ENCODE measurements at places on chromosomes 16 and 17.

- no peak for DNase-seq
These were observed 114.7 kb downstream of the ANKRD11 start for GRCh38 chr16:89375686-89376085.

- no peak for DNase-seq
These were observed 42.3 kb downstream of the ABCC12 start for GRCh38 chr16:48113471-48113870.

DNA sequence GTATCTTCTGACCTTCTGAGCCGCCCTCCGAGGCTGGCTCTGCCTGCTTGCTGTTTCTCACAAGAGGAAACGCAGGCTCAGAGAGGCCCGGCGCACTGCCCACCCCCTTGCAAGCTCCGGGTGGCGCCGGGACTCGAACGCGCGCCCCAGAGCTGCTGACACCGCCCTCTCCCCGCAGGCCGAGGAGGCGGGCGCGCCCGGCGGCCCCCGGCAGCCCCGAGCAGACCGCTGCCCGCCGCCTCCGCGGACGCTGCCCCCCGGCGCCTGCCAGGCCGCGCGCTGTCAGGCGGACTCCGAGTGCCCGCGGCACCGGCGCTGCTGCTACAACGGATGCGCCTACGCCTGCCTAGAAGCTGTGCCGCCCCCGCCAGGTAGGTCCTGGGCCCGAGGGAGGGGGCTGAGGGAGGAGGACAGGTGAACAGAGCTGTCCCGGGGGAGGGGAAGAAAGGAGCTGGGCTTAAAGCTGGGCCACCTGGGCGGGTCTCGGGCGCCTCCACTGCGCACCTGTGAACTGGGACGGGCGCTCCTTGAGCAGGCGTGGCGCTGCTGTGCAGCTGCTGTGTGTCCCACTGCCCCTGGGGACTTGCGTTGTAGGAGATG, 18.2 kb downstream of the WFDC1 start:
- no peak for DNase-seq

- DNase-seq = no peak
These were observed 27.8 kb downstream of the COPRS start for GRCh38 chr17:31830971-31831858.

- DNase-seq = no peak
These were observed 18.1 kb upstream of the NPTX1 start for GRCh38 chr17:80494547-80494946.

DNA sequence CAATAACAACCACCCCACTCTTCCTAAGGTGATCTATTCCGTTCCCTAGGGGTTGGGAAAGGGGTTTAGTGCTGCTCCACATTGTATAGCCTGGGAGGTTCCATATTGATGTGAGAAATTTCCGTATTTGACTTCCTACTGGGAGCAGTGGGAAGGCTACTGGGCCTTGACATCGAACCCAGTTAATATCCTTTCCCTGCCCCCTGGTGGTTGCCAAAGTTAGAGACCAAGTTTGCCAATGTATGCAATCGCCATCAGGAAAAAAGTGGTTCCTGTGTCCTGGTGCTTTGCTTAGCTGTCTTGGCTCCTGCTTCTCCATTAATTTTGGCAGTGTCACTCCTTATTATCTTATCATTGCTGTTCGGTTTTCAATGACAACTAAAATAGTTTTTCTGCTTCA, 914.9 kb downstream of the KCNJ2 start:
- peak; percentile 8 for DNase-seq

GRCh38 chr17:2883544-2884213, 87.4 kb downstream of the RAP1GAP2 start:
- no peak for DNase-seq

DNA sequence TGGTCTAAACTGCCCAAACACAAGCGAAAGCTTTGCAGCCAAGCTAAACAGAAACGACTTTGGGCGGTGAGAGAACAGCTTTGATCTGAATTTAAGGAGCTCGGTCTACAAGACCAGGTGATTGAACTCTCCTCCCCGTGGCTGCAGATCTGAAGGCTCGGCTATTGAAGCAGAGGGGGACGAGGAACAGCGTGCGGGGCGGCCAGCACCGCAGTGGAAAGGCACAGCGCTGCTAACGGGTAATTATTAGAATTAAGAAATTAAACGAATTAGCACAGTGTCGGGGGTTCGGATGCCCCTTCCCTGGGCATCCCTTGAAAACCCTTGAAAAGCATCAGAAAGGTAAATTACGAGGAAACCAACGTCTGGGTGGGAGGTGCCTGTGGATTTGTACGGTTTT, 431 bp downstream of the TEKT3 start:
- DNase-seq = no peak

DNA sequence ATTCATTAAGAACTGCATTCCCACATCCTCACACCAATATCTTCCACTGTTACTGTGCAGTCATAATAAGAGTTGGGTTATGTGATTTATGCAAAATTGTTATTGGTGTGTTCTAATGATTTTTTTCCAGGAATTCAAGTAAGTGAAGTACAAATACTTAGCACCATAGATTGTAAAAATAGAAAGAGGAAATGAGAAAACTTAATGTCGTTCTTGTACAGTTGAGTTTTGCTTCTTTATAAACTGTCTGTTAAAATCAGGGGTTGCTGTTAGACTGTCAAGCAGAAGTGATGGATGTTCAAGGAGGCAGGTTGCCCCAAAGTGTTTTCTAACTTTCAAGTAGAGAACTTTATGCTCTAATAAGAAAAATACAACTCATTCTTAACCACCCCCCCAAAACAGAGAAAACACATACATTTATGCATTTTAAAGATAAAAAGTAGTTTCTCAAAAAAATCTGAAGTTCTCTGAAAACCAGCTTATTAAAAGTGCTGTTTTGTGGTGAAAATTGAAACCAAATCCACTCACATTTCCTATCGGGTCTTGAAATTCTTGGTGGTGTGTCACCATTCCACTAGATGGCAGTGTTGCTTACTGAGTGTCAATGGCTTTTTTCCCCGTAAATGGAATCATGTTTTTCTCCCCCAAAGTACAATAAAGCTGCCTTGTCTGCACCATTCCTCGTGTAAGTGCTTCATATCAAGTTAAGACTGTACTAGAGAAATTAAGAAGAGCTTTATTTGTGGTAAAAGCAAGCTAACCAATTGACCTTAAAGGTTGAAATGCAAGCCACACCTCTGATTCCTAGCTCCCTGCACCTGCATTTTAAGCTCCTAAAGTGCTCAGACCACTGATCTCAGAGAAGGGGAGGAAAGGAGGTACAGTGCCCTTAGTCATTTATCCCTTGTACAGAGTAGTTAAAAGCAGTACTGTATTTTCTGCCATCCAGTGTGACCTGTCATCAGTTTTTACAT, 4.7 kb upstream of the IGSF6 start:
- DNase-seq = no peak

DNA sequence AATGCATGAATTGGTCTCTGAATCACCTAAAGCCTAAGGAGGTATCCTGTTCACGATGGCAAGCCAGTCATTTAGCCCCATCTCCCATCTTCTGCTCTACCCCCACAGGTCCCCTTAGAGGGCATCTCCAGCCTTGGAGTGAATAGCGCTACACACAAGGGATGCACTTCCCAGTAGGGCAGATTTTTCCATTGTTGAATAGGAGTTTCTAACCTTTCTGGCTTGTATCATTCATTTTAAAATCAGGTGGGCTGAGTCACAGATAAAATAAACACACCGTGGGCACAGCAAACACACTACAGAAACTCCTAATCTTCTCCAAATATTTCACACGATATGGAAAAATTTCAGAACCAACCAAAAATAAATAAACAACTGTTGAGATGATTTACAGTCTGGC, 201.2 kb upstream of the NOG start:
- DNase-seq = no peak

GRCh38 chr17:66522591-66523272, 220.3 kb downstream of the PRKCA start:
- no peak for DNase-seq

DNA sequence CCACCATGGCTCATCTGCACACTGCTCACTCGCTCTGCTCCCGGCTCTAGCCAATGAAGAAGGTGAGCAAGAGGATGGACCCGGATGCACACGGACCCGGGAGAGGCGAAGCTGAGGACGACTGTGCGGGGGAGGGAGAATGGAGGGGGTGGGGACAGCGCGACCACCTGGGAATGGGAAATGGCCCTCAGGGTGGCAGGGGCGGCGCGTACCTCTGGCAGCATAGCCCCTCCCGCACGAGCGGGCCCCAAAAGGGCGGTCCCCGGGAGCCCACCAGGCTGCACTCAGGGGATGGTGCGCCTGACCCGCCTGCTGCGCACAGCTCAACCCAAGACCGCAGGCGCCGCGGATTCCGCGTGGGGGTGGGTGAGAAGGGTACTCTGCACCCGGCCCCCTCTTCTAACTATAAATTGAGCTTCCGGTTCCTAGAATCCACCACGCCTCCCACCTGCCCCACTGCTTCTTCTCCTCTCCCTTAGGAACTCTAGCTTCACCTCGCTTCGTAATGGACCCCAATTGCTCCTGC, 6.1 kb downstream of the MT1H start:
- DNase-seq = no peak

- DNase-seq = no peak
These were observed 648.9 kb downstream of the WWOX start for GRCh38 chr16:78748220-78748929.
